ENCODE measurements at places on chromosomes 12 and 14. TPM values are rescaled to one million over a fixed set of nuclear protein-coding genes. Genes with fewer than 3 reads are reported as not detected.

The RHOJ gene
- total RNA-seq: 10.4 TPM

DNA sequence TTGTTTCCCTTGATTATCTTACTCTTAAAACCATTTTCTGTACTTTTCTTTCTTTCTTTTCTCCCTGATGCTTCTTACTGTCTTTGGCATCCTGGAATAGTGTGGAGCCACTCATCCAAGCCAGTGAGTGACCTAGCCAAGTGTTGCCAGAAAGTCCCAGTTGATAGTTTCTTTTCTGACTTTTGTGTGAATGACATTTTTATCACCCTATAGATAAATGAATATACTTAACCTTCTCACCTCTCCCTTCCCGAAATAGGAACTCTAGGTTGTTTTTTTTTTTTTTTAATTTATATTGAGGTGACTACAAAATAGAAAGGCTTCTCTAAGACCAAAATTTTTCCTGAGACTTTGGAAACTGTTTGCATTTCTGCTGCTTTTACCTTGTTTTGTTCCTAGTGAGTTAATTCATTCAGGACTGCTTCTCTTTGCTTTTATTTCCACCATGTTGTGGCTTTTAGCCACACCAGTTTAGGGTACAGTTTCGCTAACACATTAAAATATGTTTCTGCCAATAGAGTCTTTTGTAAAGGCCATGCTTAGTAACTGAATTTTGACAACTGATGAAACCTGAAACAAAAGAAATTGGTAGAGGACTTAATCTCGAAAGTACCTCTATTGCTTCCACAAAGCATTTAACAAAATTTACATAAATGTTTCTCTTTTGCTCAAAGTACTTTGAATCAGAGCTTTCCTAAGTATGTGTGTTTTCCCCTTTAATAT lies 194.6 kb downstream of the ERC1 start:
- DNase-seq: no peak

DNA sequence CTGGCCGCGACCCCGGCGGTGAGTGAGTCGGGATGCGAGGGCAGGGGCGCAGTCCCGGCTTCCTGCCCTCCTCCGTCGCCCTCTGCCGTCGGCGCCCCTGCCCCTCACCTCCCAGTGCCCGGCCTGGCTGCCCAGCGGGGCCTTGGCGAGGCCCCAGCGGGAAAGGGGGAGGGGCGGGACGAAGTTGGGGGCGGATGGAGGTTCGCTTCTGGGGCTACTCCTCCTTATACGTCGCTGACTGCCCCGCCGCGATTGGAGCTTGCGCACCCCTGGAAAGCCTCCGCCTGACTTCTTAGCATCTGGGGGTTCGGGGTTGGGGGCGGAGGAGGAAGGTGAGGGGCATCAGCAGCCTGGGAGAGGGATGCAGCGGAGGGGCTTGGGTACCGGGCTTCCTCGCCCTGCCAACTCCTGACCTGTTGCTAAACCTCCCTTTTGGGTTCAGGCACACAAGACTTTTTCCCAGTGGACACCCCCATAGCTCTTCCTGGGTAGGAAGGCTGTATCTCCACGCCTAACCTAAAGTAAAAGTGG lies 406 bp downstream of the TMEM263 start:
- DNase-seq: peak; percentile 52

- DNase-seq: no peak
Observed at GRCh38 chr12:98823012-98823411, 177.9 kb downstream of the APAF1 start.

DNA sequence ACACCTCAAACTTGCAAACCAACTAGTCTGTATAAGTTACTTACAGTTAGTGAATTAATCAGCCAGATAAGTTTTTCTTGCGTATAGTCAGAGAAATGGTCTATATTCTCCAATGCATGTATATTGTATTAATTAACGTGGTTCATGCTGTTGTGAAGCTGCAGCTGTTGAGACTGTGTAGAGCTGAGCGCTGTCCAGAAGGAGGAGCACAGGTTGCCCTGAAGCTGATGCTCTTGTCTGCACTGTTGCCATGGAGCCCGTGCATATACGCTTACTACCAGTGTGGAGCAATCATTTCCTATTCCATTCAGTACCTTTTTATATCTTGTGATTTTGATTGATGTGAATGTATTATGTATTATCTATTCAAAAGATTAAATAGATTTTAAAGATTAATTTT lies 74.3 kb upstream of the ARID2 start:
- peak; percentile 20 for DNase-seq

GRCh38 chr12:54555670-54556257 lies 6.4 kb downstream of the PDE1B start:
- DNase-seq: no peak

GRCh38 chr12:45402288-45402687 lies 186.4 kb downstream of the ANO6 start:
- DNase-seq: no peak

DNA sequence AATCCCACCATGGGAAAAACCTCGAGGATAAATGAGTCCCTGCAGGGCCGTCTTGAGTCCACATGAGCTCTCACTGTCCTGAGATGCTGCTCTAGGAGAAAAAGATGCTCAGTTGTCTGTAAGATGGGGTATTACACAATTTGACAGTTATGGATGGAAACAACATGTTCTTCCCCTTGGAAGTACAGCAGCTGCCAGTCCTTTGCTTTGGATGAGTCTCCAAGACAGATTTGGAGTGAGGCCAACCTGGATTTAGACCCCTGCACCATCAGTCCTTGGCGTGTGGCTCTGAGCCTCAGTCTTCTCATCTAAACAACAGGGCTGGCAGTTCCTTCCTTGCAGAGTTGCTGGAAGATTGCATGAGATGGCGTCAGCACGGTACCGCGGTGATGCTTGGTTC lies 309.1 kb upstream of the FKBP4 start:
- DNase-seq: no peak

DNA sequence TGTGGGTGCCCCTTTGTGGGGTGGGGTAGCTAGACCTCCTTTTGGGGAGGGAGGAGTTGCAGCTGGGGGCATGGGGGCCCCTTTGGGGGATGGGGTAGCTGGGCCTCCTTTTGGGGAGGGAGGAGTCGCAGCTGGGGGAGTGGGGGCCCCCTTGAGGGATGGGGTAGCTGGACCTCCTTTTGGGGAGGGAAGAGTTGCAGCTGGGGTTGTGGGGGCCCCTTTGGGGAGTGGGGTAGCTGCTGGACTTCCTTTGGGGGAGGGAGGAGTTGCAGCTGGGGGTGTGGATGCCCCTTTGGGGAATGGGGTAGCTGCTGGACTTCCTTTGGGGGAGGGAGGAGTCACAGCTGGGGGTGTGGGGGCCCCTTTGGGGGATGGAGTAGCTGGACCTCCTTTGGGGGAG lies 7.0 kb downstream of the NACA start:
- no peak for DNase-seq

Data from mucosa of gallbladder (tissue), 1 donor.